ENCODE measurements at places on chromosomes 13 and 19.

DNA sequence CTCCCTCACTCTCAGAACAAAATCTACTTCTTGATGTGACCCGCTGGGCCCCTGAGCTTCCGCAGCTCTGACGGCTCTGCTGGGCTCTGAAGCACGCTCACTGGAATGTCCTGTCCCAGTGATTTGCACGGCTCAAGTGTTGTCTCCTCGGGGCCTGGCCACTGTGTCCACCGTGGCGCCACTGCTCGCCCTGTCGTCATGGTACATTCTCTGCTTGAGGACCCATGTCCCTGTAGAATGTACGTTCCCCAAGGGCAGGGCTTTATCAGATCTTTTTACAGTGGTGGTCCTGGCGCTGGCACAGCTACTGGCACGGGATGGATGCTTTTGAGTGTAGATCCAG lies 12.1 kb downstream of the KLHL26 start:
- no peak for DNase-seq
- H3K27me3 ChIP-seq, result no peaks in the 10 kb centered on the region
- no peak overlapping the region for H3K4me3 ChIP-seq
- no peaks in the 10 kb centered on the region for H3K36me3 ChIP-seq
- peaks cover 30% of the 10 kb centered on the region for H3K4me1 ChIP-seq

DNA sequence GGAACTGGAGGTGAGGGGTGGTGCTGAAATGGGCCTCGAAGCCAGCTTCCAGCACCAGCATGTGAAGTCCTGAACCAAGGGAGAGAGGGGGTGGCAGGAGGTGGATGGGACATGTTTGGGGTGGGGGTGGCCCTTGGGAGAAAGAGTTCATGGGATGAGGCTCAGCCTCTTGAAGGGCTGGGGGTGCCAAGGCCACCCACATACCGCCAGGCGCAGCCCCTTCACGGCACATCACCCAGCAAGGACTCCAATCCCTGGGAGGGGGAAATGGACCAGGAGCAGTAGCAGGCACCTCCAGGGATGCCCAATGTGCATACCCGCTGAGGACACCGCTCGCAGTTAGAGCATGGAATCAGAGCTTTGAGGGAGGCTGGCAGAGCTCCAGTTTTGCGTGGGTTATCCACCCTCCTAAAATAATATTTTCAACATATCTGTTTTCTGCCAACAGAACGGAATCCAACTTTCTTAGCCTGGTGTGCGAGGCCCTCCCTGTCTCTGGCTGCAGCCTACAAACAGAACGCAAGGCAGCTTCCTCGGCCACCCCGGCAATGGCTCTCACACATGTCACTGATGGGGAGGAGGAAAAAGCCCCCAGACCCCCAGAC lies 140.5 kb upstream of the VSTM2B start:
- H3K4me1 ChIP-seq, result no peaks in the 10 kb centered on the region
- no peaks in the 10 kb centered on the region for H3K36me3 ChIP-seq
- DNase-seq, result no peak

DNA sequence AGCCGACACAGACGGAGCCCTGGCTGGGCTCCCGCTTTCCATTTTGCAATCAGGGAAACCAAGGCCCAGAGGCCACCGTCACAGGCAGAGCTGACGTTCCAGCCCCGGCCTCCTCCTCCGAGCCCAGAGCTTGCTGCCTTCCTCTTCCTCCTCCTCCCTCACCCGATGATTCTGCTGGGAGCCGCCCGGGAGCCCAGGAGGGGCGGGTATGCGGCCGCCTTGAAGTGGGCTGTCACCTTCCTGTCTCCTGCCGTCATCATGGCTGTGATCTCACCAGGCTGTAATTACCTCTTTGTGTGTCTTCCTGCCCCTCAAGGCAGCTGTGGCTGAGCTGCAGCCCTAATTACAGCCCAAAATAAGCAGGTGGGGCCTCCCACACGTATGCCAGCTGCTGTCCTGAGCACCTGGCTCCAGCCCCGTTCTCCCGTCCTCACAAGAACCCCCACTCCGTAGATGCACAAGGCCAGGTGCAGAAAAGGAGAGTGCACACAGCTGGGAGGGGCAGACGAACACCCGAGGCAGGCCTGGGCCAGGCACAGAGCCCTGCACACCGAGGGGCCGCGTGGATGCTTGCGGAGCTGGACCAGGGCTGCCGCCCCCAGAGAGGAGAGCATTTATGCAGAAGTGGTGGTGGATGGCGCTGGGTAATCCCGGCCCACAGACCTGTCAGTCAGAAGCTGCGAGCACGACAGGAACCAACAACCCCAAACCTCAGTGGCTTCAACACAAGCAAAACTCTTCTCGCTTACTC lies 4.0 kb downstream of the TPGS1 start:
- peak; percentile 71 for DNase-seq
- H3K36me3 ChIP-seq, result no peaks in the 10 kb centered on the region
- no peaks in the 10 kb centered on the region for H3K27me3 ChIP-seq
- peaks cover 17% of the 10 kb centered on the region for H3K4me1 ChIP-seq

GRCh38 chr13:106357198-106357597 lies 178.3 kb downstream of the EFNB2 start:
- H3K4me3 ChIP-seq, result no peak overlapping the region
- DNase-seq, result peak; percentile 66
- H3K27me3 ChIP-seq, result no peaks in the 10 kb centered on the region
- H3K27ac ChIP-seq, result no peak overlapping the region

DNA sequence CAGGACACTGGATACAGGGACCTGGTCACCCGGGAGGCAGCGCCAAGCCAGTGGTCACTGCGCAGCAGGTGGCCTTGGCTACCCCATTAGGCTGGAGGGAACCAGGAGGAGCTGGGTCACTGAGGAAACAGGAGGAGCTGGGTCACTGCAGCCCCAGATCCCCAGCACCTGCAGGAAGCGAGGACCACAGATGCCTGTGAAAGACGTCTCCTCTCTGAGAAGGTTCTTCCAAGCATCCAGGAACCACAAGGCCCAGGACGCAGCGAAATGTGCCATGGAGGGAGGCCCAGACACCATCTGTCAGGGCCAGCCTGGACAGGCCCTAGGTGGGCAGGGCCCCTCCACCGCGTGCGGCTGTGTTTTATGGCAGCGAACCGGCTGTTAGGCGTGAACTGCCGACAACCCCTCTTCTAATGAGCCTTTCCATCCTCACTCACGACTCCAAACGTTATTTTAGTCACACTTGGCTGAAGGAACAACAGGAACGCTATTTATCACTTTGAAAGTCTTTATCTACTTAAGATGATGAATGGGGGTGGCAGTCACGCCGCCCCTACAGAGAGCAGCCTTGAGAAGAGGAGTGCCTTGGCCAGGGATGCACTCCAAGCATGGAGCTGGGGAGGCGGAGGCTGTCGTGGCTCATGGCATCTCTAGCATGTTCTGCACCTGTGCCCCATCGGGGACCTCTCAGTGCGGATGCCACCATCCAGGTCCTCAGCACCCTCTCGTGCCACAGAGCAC lies 53.3 kb downstream of the CEBPG start:
- H3K27me3 ChIP-seq, result no peaks in the 10 kb centered on the region
- no peaks in the 10 kb centered on the region for H3K4me1 ChIP-seq
- no peak overlapping the region for H3K27ac ChIP-seq
- no peaks in the 10 kb centered on the region for H3K36me3 ChIP-seq
- DNase-seq, result no peak

DNA sequence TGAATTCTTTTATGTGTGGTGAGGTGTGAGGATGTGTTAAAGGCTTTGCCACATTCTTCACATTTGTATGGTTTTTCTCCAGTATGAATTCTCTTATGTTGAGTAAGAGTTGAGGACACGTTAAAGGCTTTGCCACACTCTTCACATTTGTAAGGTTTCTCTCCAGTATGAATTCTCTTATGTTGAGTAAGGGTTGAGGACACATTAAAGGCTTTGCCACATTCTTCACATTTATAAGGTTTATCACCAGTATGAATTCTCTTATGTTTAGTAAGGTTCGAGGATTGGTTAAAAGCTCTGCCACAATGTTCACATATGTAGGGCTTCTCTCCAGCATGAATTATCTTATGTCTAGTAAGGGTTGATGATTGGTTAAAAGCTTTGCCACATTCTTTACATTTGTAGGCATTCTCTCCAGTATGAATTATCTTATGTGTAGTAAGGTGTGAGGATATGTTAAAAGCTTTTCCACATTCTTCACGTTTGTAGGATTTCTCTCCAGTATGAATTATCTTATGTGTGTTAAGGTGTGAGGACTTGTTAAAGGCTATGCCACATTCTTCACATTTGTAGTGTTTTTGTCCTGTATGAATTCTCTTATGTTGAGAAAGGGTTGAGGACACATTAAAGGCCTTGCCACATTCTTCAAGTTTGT lies 27.1 kb downstream of the ZNF724 start:
- no peak for DNase-seq
- no peaks in the 10 kb centered on the region for H3K36me3 ChIP-seq
- H3K4me1 ChIP-seq, result no peaks in the 10 kb centered on the region
- no peak overlapping the region for H3K4me3 ChIP-seq
- H3K27me3 ChIP-seq, result no peaks in the 10 kb centered on the region

Measured in endothelial cell of umbilical vein (primary cell).